Activated naive CD4-positive, alpha-beta T cell treated with anti-CD3 and anti-CD28 coated beads for 36 hours (primary cell): ENCODE measurements at places on chromosomes 12 and 14. TPM values are rescaled to one million over a fixed set of nuclear protein-coding genes. Genes with fewer than 3 reads are reported as not detected.
A peak's percentile ranks its signal among the peaks of the same experiment; 100 is the strongest.

GRCh38 chr14:95197551-95197950 is 40.2 kb upstream of the DICER1 start:
- H3K4me3 ChIP-seq, result no peak overlapping the region
- H3K27me3 ChIP-seq, result no peaks in the 10 kb centered on the region
- H3K4me1 ChIP-seq, result no peaks in the 10 kb centered on the region
- no peak for DNase-seq

GRCh38 chr14:89294060-89294459 is 123.0 kb downstream of the FOXN3 start:
- DNase-seq, result no peak
- no peak overlapping the region for H3K4me3 ChIP-seq
- H3K27ac ChIP-seq, result no peak overlapping the region
- H3K36me3 ChIP-seq, result peaks cover 7% of the 10 kb centered on the region

- no peak overlapping the region for H3K27ac ChIP-seq
- H3K4me3 ChIP-seq, result no peak overlapping the region
- peaks cover 3% of the 10 kb centered on the region for H3K27me3 ChIP-seq
- H3K36me3 ChIP-seq, result no peaks in the 10 kb centered on the region
- no peaks in the 10 kb centered on the region for H3K4me1 ChIP-seq
Measured at GRCh38 chr12:19048943-19049342, 80.6 kb upstream of the PLEKHA5 start.

GRCh38 chr12:3196488-3196887 is 119.3 kb downstream of the TSPAN9 start:
- H3K27me3 ChIP-seq, result peaks cover 36% of the 10 kb centered on the region
- no peak overlapping the region for H3K27ac ChIP-seq
- DNase-seq, result no peak
- H3K4me1 ChIP-seq, result peaks cover 9% of the 10 kb centered on the region

GRCh38 chr12:76375939-76376338 is 27.7 kb upstream of the BBS10 start:
- no peak overlapping the region for H3K27ac ChIP-seq
- H3K4me3 ChIP-seq, result no peak overlapping the region
- H3K27me3 ChIP-seq, result no peaks in the 10 kb centered on the region
- peaks cover 6% of the 10 kb centered on the region for H3K4me1 ChIP-seq

DNA sequence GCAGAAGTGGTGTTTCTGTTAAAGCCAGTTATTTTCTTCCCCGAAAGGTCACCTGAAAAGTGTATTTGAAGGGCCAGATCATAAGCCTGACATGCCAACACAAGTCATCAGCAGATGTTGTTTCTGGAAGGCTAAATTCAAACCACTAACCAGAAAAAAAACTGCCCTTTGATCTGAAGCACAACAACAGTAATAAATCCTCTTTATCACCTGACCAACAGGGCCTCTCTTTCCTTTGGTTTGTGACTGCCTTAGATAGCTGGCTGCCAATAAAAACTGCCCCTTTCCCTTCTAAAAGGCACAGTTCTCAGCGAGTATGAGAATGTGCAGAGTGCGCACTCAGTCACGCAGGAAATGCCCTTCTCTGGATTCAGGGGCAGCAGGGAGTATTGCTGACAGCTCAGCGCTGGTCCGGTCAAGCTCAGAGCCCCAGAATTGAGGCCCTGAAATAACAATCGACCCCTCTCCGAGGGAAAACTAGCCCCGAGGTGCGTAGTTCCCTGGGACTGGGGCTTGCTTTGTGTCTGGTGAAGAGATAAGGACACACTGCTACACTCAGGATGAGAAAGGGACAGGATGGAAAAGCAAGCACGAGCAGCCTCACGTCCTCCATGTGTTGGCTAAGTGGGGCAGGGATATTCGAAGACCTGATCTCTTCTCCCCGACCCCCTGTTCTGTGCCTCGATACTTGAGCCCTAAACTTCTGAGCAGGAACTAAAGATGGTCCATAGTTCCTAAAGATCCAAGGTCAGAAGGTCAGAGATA is 184.2 kb upstream of the GZMB start:
- no peak for DNase-seq
- no peak overlapping the region for H3K27ac ChIP-seq
- no peaks in the 10 kb centered on the region for H3K36me3 ChIP-seq
- peaks cover 6% of the 10 kb centered on the region for H3K27me3 ChIP-seq
- no peak overlapping the region for H3K4me3 ChIP-seq
- no peaks in the 10 kb centered on the region for H3K4me1 ChIP-seq

GRCh38 chr12:124292385-124292784 is 2.5 kb upstream of the RFLNA start:
- peaks cover 27% of the 10 kb centered on the region for H3K27me3 ChIP-seq
- no peak for DNase-seq
- H3K4me3 ChIP-seq, result no peak overlapping the region

- H3K27ac ChIP-seq, result no peak overlapping the region
- H3K27me3 ChIP-seq, result no peaks in the 10 kb centered on the region
- H3K4me1 ChIP-seq, result peaks cover 26% of the 10 kb centered on the region
- H3K4me3 ChIP-seq, result no peak overlapping the region
- H3K36me3 ChIP-seq, result no peaks in the 10 kb centered on the region
- no peak for DNase-seq
Measured at GRCh38 chr12:6360080-6360571, 15.2 kb downstream of the SCNN1A start.

- H3K36me3 ChIP-seq, result no peaks in the 10 kb centered on the region
- no peaks in the 10 kb centered on the region for H3K4me1 ChIP-seq
- DNase-seq, result no peak
- H3K27me3 ChIP-seq, result peaks cover 3% of the 10 kb centered on the region
Measured at GRCh38 chr12:95896846-95897245, 38.1 kb downstream of the SNRPF start.

GRCh38 chr12:111626230-111626629 is 27.1 kb upstream of the ATXN2 start:
- H3K27ac ChIP-seq, result no peak overlapping the region
- no peak for DNase-seq
- H3K27me3 ChIP-seq, result no peaks in the 10 kb centered on the region
- no peaks in the 10 kb centered on the region for H3K36me3 ChIP-seq

DNA sequence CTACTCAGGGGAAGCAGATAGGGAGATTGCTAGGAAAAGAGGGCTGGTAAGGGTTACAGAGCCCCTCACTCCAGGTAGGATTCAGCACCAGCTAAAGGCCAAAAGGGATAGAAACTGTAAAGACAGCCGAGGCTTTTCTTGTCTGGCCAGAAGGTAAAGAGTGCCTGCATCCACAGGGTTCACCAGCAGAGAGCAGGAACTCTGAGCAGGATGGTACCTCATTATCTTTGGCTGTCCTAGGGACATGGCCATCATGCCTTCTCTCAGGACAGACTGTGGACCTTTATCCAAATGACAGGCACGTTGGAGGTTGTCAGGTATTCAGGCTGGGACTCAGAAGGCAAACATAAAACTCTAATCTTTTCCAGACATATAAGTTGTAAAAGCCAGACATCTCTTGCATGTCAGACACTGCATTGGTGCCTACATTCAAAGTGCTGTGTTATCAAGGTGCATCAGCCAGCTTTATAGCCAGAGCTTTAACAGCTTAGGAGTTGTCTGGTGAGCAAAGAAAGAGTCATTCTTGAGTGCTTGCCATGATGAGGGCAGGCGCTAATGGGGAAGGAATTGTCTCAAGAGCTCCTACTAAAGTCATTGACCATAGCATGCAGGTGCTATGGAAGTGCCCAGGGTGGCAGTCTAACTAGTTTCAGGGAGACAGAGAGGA is 89.5 kb downstream of the PELI2 start:
- H3K27me3 ChIP-seq, result no peaks in the 10 kb centered on the region
- DNase-seq, result no peak
- H3K36me3 ChIP-seq, result no peaks in the 10 kb centered on the region
- no peaks in the 10 kb centered on the region for H3K4me1 ChIP-seq

DNA sequence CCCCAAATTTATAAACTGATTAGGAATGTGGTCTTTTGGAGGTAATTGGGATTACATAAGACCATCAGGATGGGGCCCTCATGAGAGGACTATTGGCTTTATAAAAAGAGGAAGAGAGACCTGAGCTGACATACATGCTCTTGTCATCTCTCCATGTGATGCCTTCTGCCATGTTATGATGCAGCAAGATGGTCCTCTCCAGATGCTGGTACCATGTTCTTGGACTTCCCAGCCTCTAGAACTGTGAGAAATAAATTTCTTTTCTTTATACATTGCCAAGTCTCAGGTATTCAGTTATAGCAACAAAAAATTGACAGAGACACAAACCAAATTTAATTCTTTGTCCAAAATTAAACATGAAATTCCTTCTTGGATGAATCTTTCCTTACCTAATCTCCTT is 92.9 kb downstream of the EFCAB11 start:
- no peaks in the 10 kb centered on the region for H3K27me3 ChIP-seq
- H3K27ac ChIP-seq, result no peak overlapping the region
- no peaks in the 10 kb centered on the region for H3K36me3 ChIP-seq
- DNase-seq, result no peak

DNA sequence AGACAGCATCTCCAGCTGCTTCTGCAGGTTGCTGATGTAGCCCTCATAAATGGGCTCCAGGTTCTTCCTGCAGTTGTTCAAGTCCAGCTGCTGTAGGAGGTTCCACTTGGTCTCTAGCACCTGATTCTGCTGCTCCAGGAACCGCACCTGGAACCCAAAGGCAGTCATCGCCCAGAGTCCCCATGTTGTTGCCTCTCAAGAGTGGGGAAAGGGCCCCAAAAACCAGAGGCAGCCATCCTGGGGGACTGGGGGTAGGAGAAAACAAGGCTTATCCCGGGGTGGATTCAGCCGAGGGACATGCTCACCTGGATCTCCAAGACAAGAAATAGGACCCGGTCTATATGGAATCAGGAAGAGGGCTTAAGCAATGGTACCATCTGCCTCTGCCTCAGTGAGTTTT is 2.3 kb downstream of the KRT72 start:
- DNase-seq, result no peak
- H3K36me3 ChIP-seq, result no peaks in the 10 kb centered on the region
- H3K27ac ChIP-seq, result no peak overlapping the region
- peaks cover 24% of the 10 kb centered on the region for H3K4me1 ChIP-seq
- H3K27me3 ChIP-seq, result no peaks in the 10 kb centered on the region

DNA sequence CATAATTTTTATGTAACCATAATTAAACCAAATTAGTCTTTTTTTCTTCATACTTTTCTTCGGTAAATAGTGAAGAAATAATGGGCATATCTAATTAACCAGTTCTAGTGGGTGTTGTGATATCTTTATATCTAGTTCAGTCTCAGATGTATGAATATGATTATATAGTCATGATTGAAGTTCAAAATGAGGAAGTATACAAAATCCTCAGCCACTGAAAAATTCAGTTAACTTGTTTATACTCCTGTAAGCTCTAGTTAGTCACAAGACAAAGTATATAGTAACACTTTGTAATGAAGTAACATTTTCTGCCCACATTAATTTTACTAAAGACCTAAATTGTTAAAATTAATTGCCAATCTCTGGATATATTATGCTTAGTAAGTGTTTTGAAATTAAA is 46.5 kb downstream of the CAND1 start:
- H3K27ac ChIP-seq, result no peak overlapping the region
- peaks cover 46% of the 10 kb centered on the region for H3K36me3 ChIP-seq
- no peaks in the 10 kb centered on the region for H3K27me3 ChIP-seq
- DNase-seq, result no peak
- H3K4me3 ChIP-seq, result no peak overlapping the region
- H3K4me1 ChIP-seq, result peaks cover 10% of the 10 kb centered on the region

- H3K27me3 ChIP-seq, result no peaks in the 10 kb centered on the region
- no peak for DNase-seq
- no peaks in the 10 kb centered on the region for H3K4me1 ChIP-seq
- no peak overlapping the region for H3K27ac ChIP-seq
- no peak overlapping the region for H3K4me3 ChIP-seq
- H3K36me3 ChIP-seq, result peaks cover 3% of the 10 kb centered on the region
Measured at GRCh38 chr14:103738701-103739451, 23.3 kb downstream of the ZFYVE21 start.

GRCh38 chr12:75784591-75784990 is 247.0 kb downstream of the PHLDA1 start:
- no peak for DNase-seq
- no peak overlapping the region for H3K4me3 ChIP-seq
- H3K36me3 ChIP-seq, result no peaks in the 10 kb centered on the region
- H3K4me1 ChIP-seq, result peaks cover 5% of the 10 kb centered on the region

GRCh38 chr12:49792181-49792970 is 35.8 kb downstream of the NCKAP5L start:
- H3K27me3 ChIP-seq, result no peaks in the 10 kb centered on the region
- no peaks in the 10 kb centered on the region for H3K36me3 ChIP-seq
- no peak for DNase-seq
- H3K4me1 ChIP-seq, result no peaks in the 10 kb centered on the region
- no peak overlapping the region for H3K4me3 ChIP-seq

DNA sequence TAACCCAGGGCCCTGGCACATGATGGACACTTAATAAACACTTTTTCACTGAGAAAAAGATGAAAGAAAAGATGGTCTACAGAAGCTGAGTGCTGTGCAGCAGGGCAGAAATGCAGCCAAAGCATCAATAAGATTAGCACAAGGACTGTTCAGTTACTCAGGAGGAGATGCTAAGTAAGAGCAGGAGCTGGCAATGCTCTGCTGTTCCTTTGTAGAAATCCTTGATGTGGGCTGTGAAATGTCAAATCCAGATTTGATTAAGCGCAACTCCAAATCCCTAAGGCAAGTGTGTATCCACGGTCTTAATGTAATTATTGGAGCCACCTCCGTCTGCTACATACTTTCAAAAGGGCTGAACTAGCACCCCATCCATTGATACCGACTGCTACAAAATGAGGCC is 151.8 kb upstream of the BTG1 start:
- H3K27ac ChIP-seq, result peak overlapping the region; percentile 80
- no peak for DNase-seq
- H3K36me3 ChIP-seq, result peaks cover 2% of the 10 kb centered on the region
- H3K4me1 ChIP-seq, result peaks cover 11% of the 10 kb centered on the region
- no peaks in the 10 kb centered on the region for H3K27me3 ChIP-seq

OTOGL gene
- total RNA-seq, result not detected

SYNDIG1L gene
- total RNA-seq, result not detected

PKP2 gene
- total RNA-seq, result 0.22 TPM

OR6C2 gene
- not detected for total RNA-seq

DNAI7 gene
- 0.10 TPM for total RNA-seq

CARMIL3 gene
- total RNA-seq, result 0.48 TPM

ESR2 gene
- 0.27 TPM for total RNA-seq

CD4 gene
- total RNA-seq, result 155 TPM

SAMD4A gene
- total RNA-seq, result 4.9 TPM

RAD9B gene
- total RNA-seq, result 1.5 TPM

SOAT2 gene
- total RNA-seq, result 0.81 TPM
